Stimulated activated CD8-positive, alpha-beta memory T cell treated with anti-CD3 and anti-CD28 coated beads, Interleukin-12 subunit alpha, Interleukin-12 subunit beta, amount 100 ng/mL, for 4 hours (primary cell): ENCODE measurements at places on chromosomes 7 and 10.

- DNase-seq, result no peak
These were observed 206.9 kb upstream of the AGK start for GRCh38 chr7:141344153-141344935.

GRCh38 chr10:118036281-118036875, 10.4 kb downstream of the RAB11FIP2 start:
- no peak for DNase-seq

DNA sequence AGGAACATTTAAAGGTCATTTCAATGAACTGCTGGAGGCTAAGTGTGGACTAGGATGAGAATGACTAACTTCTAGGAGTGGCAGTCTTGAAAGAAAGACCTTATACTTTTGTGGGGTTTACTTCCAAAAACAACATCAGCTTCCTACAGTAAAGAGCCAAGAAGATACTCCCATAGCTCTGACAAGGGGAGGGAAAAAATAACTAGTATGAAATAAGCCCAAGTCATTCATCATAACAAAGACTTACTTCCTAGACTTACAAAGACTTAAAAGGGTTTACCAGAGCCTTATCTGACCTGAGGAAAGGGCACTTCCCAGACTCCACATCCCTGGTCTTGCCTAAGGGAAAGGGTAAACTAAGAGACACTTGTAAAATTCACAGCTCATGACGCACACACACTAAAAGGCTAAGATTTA, 31.7 kb downstream of the ARHGAP12 start:
- DNase-seq, result no peak

- no peak for DNase-seq
These were observed 198.6 kb downstream of the TRIL start for GRCh38 chr7:28759475-28759971.

DNA sequence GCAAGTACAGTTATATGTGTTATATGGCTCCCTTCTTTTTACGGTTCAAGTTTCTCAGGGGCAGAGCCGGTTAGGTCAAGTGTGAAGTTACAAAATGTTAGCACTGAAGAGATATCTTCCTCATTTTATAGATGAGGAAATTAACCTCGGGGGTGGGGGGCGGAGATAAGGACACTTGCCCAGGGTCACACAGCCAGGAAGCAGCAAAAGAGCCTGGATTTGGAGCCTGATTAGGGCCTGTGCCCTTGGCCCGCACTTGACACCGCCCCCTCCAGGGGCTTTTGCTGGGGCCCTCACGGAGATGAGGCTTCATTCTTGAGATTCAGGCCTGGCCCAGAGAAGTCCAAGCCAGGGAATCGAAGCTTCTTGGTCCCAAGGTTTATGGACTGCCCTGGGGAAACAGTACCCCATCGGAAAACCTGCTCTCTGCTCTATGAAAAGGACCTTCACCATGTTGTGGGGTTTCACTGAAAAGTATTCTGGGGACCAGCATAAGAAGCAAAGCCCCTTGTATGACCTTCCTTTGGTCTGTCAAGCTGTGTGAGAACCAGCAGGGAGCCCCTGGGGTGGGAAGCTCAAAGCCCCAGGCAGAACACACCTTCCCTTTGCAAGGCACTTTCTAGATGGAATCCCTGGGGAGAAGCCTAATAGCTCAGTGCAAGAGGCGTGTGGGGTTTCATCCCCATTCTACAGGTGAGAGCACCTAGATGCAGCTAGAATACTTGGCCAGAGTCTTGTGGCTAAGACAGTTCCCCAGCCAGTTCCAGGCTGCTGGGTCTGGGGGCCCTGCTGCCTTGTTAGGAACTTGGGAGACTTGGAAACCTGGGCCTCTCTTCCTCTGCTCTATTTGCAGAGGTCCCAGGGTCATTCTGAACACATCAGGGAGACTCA, 21.9 kb downstream of the UNC5B start:
- no peak for DNase-seq

DNA sequence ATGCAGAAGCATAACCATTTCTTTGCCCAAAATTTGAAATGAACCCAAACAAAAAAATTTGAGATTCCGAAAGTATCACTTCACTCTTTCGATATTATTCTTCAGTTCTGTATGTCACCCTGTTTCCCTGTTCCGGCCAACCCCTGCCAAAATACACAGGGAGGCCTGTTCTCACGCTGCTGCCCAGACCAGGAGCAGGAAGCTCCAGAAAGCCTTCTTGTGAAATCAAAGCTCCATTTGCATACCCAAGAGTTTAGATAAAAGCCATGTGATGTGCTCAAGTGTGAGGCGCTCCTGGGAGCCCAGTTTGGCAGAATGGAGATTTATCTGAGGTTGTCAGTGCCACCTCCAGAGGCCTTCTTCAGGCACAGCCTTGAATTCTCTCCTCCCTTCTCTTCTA, 236.2 kb downstream of the FGFR2 start:
- no peak for DNase-seq

- DNase-seq, result no peak
These were observed 72.1 kb upstream of the TNRC18 start for GRCh38 chr7:5495581-5496375.

- no peak for DNase-seq
These were observed 25.0 kb downstream of the SHH start for GRCh38 chr7:155787171-155787851.

DNA sequence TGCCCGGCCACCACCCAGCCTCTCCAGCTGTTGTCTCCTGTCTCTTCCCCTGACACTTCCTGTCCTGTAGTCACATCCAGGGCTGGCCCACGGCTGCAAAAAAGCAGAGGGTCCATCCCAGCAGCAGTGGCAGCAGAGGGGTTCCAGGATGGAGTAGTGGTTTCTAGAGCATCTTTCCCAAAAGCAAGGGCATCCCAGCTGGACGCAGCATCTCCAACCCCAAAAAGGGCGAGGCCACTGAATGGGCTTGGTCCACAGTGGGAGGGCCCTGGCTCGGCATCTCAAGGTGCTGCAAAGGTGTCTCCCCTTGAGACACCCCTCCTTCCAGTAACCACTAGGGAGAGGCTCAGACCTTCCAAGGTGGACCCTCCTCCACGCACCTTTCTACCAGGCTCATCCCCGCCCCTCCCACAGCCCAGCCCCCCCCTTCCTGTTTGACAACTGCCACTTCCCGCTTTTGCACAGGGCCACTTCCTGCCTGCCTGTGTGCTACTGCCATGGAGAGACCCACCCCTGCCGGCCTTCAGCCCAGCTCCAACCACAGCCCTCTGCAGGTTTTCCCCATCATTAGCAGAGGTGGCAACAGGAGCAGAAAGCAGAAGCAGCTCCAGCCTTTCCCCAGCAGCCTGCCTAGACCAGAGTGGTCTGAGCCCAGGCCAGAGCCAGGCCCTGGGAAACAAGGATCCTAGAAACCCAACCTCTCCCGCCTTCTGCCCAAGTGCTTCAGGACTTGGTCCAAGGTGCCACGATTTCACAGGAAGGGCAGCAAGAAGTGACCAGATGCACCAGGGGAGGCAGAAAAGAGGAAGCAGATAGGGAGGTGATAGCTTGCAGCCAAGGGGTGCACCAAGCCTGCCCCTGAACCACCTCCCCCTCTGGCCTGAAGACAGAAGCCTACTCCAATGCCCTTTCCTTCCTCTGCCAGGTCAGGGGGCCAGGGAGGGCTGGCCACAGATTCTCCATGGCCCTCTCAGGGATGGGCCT, 8.6 kb downstream of the CAMK2G start:
- DNase-seq, result peak; percentile 27

GRCh38 chr7:44325201-44325671, at the start of gene CAMK2B:
Gene CAMK2B, minus strand, starts transcription at chr7:44325594. Its CDS starts 173 bp downstream, at chr7:44325421.
- DNase-seq, result no peak

GRCh38 chr7:95874129-95874528, 101.8 kb downstream of the DYNC1I1 start:
- no peak for DNase-seq

GRCh38 chr7:25180592-25180923, 47.7 kb downstream of the NPVF start:
- no peak for DNase-seq

DNA sequence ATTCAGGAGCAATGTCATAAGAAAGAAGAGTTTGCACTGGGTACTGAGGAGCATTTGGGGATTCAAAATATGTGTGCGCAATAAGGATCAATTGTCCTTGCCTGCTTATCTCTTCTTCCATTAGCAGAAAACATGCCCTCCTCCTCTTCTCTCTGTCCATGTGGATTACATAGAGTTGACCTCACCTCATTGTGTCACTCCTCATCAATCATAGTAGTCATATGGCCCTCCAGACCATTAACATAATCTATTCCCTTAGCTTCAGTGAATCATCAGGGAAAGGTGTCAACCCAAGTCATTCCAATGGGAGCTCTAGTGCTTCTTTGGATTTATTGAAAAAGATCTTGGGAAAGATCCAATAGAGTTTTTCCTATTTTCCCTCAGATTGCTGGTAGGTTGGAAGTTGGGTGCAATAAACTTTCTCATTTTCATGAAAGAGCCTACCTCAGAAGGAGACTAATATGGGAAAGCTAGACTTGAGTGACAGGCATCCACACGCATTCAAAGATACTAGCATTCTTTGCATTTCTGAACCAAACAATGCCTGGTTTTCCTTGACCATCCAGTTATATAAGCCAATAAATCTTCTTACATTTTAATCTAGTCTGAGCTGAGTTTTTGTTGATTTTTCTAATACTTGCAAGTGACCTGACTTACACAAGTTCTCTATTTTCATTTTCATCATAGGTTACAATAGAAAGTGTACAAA, 71.5 kb upstream of the FAM13C start:
- DNase-seq, result no peak

DNA sequence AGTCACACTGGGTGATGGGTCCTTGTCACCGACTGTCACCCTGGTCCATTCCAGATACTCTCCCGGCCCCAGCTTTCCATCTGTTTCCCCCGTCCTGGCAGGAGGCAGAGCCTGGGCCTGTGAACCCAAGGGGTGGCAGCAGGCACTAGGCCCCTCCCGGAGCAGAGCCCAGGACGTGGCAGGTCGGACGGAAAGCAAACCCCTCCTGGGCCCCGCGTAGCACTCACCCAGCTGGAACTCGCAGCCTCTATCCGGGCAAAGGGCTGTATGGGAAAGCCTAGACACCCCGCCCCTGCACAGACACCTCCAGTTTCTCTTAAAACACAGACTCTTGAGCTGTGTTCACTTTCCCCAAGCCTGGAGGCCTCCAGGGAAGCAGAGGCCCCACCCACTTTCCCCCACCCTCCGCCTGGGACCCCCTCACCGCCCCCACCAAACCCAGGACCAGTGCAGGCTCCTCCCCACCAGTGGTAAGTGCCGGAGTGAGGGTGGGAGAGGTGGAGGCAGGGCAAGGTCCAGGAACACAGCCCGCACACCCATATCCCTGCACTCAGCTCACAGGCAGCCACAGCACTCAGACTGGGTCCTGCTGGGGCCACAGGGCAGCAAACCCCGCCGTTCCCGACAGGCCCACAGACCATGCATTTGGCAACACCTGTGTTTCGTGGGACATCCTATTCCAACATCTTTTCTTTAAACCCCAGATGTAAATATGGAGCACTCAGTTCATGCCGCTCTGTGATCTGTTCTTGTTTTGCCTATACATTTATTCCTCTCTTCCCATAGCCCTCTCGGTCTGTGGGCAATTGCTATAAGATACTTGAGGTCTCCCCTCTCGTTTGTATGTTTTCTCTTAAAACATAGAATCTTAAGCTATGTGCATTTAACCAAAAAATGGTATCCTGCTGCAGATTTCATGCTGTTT, 98.2 kb upstream of the PDGFA start:
- no peak for DNase-seq

DNA sequence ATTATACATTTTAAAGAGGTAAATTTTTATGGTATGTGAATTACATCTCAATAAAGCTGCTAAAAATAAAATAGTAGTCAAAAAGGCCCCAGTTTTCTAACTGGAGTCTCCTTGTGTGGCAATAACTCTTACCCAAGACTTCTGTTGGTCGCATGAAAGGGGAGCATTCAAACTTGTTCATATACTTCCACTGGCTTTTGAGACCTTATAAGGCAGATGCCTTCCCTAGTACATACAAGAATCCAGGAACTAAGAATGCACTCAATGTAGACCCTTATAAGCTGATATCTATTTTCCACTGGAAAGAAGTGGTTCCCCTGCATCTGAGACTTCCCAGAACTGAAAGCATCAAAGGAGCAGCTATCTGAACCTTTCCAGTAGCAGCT, 13.0 kb downstream of the BCAP29 start:
- no peak for DNase-seq

GRCh38 chr7:102409340-102409739, 13.2 kb downstream of the PRKRIP1 start:
- no peak for DNase-seq

DNA sequence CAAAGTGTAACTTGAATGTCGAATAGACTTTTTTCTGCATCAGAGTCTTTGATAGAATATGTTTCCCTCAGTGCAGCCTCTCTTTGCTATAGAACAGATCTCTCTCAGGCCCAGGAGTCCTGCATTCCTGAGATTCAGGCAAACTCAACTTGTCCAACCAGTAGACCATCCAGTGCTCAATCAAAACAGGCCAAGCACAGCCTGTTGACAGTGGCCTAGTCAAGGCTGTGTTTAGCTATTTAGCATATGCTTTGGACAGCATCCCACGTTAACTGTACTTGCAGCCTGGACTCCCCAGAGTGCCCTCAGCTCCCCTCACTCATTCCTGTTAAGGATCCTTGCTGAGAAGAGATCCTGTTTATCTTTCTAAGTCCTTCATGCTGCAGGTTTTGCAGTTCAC, 16.3 kb downstream of the OR6V1 start:
- no peak for DNase-seq

DNA sequence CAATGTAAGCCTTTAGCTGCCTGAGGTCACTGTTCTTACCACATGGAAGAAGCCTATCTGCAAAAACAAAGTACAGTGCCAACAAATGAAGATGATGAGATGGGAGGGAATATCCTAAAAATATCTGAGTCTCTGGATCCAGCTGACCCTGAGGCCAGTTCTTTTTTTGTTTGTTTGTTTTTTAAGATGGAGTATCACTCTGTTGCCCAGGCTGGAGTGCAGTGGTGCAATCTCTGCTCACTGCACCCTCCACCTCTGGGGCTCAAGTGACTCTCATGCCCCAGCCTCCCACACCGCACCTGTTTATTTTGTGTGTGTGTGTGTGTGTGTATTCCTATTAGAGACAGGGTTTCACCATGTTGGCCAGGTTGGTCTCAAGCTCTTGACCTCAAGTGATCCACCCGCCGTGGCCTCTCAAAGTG, 44.9 kb downstream of the HYCC1 start:
- no peak for DNase-seq

GRCh38 chr10:62545160-62546066, 171.2 kb downstream of the ZNF365 start:
- DNase-seq, result no peak

DNA sequence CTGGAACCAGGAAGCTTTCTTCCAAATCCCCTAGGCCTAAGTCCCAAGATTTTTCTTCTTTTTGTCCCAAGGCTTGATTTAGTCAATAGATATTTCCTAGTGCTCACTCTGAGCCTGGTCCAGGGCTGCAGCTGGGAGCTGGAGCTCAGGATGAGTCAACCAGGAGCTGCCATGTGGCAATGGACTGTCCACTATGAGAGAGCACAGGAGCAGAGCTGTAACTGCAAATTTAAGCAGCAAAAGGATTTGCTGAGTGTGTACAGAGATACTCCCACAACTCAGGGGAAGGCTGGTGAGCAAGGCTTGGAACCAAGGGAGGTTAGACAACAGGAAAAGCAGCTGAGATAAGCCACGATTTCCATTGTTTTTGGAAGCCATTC, 92.1 kb upstream of the CXCL12 start:
- no peak for DNase-seq
